Foreskin keratinocyte (primary cell): ENCODE measurements at places on chromosomes 2 and 18. TPM values are rescaled to one million over a fixed set of nuclear protein-coding genes. Genes with fewer than 3 reads are reported as not detected.
A peak's percentile ranks its signal among the peaks of the same experiment; 100 is the strongest.

DNA sequence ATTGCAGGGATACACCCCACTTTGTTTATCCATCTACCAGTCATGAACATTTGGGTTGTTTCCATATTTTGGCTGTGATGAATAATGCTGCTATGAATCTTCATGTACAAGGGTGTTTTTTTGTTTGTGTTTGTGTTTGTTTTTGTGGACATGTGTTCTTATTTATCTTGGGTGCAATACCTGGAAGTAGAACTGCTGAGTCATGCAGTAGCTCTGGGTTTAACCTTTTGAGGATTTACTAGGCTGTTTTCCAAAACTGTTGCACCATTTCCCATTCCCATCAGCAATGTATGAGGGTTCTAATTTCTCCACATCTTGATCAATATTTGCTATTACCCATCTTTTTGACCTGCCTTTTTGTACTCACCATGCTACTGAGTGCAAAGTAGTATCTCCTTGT, 140.0 kb upstream of the CYP1B1 start:
- DNase-seq, result peak; percentile 27

The CXCR1 gene
- 0.39 and 0.55 TPM in 2 replicates for polyA plus RNA-seq

DNA sequence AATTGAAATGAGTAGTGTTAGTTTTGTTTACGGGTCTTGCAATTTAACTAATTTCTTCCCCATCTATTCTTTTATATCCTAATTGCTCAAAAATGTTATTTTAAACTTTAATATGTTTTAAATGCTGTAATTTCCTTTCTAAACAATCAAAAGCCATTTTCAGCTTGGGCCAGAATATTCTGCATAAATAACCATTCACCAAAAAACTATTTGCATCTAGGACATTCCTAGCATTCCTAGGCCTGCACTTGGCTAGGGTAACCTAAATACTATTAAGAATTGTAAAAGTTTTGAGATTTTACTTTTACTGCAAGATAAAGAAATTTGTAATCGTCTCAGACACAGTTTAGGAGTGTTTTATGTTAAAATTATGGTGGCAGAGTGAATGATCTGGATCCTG, 7.8 kb upstream of the ETAA1 start:
- no peak for DNase-seq

The AKAIN1 gene
- not detected in 2 replicates for polyA plus RNA-seq

- peak; percentile 78 for DNase-seq
These were observed 18.7 kb upstream of the NCKAP5 start for GRCh38 chr2:133586978-133587377.

GRCh38 chr2:143525402-143525860, 396.2 kb downstream of the ARHGAP15 start:
- DNase-seq, result no peak

GRCh38 chr2:95526360-95527341, 42.1 kb upstream of the TRIM43B start:
- peak; percentile 73 for DNase-seq

The DCTN1 gene
- polyA plus RNA-seq, result 178 and 183 TPM in 2 replicates
